Activated CD4-positive, alpha-beta T cell treated with anti-CD3 and anti-CD28 coated beads, Interleukin-2, amount 50 U/mL, for 1 hour (primary cell): ENCODE measurements at places on chromosomes 13 and 19.

DNA sequence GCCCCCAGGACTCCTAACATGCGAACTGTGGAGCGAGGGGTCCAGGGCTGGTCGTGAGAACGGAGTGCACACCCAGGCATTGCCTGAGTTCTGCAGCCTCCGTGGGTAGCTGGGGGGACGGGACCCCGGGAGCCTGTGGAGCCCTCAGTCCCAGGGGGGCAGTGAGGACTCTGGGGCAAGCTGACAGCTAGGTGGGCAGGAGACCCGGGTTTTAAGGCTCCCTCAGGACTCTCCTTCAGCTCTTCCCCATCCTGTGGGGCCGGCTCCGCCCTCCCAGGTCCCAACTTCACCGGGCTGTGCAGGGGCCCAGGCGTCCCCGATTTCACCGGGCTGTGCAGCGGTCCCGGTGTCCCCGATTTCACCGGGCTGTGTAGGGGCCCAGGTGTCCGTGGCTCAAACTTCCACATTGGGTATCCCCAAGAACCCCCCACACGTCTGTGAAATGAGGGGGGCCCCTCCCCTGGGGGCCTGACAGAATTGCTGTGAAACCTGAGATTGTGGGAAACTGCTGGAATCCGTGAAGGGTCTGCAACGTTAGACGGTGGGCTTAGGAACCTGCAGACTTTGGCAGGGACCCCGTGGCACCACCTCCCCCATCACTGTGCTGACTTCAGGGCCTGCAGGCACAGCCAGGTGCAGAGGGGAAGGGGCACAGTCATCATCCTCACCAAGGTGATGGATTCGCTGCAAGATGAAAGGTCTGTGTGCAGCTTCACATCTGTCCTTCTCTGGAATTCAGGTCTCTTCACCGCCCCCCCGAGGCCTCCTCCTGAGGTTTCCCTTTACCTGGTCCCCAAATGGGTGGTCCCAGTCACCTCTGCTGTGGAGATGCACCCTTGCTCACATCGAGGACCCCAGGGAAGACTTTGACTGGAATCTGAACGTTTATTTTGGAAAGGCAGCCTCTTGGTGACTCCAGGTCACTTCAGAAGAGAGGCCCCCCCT is 73.2 kb upstream of the MCF2L start:
- DNase-seq = no peak

- no peak for DNase-seq
Observed at GRCh38 chr13:49586717-49587116, 1.4 kb upstream of the RCBTB1 start.

DNA sequence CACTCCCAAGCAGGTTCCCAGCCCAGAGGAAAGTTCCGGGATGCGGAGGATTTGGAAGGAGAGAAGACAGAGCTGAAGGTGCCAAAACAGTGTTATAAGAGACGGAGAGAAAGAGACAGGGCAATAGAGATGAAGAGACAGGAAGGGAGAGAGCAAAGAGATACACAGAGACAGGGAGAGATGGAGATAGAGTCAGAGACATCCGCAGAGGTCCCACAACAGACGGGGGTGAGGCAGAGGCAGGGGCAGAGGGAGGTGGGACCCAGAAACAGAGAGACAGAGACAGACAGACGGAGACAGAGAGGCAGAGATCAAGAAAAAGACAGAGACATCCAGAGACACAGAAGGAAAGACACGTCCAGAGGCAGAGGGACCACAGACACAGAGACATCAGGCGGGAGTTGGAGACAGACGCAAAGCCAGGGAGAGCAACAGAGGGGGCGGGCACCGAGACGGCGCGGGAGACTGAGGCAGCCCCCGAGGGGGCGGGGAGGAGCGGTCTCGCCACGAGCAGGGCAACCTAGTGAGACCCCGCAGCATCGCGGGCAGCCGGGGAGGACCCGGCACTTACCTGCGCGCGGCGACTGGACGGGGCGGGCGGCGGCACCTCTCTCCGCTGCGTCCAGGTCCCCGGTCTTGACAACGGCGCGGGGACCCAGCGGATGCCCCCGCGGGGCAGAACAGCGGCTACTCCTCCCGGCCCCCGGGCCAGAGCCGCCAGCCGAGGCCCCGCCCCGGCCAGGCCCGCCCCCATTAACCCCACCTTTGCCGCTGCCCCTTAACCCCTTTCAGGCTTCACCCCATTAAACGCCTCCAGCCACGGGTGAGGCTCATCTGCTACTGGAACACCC is at the start of gene GPR4:
TSS of gene GPR4 (minus strand) at position 689 of the 851 bp plus-strand sequence. CDS start 10,346 bp downstream, outside the sequence.
- DNase-seq = no peak

GRCh38 chr19:40005691-40006272 is 8.9 kb downstream of the ZNF546 start:
- DNase-seq = no peak

GRCh38 chr13:25844559-25845434 is 207.0 kb downstream of the SHISA2 start:
- DNase-seq = no peak

- DNase-seq = no peak
Observed at GRCh38 chr19:54707962-54708361, 16.3 kb upstream of the KIR3DL3 start.

GRCh38 chr19:41324921-41325639 is 15.1 kb downstream of the CCDC97 start:
- DNase-seq = no peak

- DNase-seq = no peak
Observed at GRCh38 chr19:5434970-5435641, 20.1 kb upstream of the ZNRF4 start.

GRCh38 chr19:2231621-2232221 is 4.4 kb downstream of the PLEKHJ1 start:
- no peak for DNase-seq

DNA sequence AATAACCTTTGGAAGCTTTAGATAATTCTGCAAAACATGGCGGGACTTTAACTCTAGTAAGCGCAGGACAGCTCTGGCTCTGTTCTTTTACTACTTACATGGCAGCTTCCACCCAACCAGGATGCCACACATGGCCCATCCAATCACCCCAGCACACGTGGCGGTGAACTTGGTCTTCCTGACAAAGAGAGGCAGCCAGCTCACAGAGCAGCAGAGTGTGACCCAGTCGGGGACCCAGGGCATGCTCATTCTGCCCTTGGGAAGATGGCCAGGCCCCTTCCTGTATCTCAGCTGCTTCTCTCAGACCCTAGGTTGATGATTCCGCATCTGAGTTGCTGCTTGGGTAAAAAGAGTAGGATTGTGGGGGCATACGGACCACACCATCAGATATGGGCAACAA is 172.1 kb downstream of the USP12 start:
- no peak for DNase-seq

DNA sequence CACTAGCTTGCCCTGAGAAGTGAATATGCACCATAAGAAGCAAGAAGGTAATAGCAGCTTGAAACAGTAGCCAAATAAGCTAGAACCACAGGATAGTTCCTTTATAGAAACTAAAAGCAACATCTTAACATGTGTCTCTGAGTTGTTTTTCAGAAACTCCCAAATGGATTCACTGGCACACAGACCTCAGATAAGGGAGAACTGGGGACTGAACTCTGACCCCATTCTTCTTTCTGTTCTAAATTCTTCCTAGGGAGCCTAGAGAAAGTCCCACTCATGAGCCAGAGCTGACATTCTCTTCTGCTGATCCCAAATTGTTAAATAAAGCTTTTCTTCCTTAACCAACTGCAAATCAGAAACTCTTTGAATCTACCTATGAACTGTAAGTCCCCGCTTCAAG is 146.1 kb downstream of the PCDH9 start:
- DNase-seq = no peak

GRCh38 chr19:13984875-13985741 is 21.0 kb downstream of the RFX1 start:
- peak; percentile 39 for DNase-seq

DNA sequence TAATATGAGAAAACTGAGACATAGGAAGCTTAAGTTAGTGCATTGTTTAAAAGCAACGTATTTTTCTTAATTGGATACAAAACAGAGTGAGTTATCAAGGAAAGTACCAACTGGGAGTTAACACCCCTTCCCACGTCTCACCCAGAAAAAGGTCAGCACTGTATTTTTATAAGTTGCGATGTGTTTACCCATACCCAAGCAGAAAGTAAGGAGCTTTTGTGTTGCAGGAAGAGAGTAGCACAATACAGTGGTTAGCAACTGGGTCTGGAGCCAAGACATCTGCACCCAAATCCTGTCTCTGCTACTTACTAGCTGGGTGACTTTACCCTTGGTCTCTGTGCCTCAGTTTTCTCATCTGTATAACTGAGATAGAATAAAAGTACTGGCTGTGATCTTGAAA is 34.3 kb downstream of the FAM216B start:
- no peak for DNase-seq

DNA sequence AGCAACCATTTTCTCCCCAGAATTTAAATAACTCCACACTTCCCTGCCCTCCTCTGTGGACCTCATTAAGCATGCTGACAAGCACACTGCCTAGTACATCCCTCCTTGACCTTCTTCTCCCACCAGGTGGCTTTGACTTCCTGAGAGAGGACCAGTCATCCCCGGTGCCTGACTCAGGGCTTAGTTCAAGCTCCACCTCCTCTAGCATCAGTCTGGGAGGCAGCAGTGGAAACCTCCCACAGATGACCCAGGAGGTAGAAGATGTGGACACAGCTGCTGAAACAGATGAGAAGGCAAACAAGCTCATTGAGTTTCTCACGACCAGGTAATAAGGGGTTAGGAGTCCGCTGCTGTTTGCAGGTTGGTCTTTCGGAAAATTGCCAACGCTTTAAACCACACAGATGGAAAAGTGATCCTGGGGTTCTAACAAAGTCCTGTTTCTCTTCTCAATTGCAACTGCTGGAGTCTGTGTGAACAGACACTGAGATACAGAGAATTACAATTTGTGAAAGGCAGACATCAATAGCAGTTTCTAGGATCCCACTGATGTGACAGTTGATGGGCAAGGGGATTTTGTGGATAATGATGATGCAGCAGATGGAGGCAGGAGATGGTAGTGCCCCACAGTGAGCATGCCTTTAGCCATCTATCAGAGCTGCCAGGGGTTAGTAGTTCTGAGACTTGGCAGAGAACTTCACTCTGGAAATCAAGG is 86.7 kb downstream of the ZAR1L start:
- no peak for DNase-seq

DNA sequence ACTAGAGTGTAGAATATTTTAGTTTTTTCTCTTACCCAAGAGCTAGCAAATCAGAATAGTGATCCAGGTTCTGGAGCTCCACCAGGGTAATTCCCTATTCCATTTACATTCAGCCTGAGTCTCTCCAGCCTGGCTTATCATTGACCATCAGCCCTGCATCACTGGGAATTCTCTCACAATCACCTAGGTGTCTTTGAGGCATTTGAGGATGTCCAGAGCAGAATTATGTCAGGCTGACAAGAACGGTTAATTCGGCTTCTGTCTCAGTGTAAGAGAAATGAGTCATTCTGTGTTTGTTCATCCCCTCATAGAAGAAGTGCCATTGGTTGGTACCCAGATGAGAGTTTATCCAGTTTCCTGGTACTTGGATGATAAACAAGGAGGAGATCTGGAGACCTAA is 180.5 kb downstream of the ZNF737 start:
- DNase-seq = no peak

- peak; percentile 64 for DNase-seq
Observed at GRCh38 chr19:41449079-41449864, 6.3 kb downstream of the ERICH4 start.

GRCh38 chr13:27851096-27851850 is 59.0 kb downstream of the GSX1 start:
- no peak for DNase-seq

DNA sequence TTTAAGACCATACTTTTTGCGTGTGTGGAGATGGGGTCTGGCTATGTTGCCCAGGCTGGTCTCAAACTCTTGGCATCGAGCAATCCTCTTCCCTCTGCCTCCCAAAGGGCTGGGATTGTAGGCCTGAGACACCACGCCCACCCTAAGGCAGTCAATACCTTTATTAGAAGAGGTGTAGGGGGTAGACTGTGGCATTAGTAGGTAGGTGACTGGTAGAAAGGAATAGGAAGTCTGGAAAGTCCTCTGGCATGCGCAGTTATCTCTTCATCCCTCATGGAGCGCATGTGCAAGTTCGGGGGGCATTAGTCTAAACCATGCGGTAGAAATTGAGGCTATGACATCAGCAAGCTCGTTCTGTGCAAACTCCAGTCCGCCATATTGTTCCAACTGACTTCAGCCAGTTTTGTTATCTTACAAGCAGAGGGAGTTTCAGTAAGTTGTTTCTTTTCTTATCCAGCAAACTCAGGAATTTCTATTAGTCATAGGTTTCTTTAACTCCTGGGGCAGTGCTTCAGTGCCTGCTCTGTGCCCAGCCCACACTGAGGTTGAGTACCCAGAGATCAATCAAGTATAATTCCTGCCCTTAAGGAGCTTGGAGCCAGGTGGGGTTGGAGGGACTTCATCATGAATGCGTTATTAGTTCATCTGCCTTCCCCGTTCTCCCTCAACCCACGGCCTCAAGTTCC is 7.3 kb upstream of the RANBP3 start:
- DNase-seq = no peak

- DNase-seq = no peak
Observed at GRCh38 chr19:18232540-18233223, 6.4 kb upstream of the PDE4C start.

DNA sequence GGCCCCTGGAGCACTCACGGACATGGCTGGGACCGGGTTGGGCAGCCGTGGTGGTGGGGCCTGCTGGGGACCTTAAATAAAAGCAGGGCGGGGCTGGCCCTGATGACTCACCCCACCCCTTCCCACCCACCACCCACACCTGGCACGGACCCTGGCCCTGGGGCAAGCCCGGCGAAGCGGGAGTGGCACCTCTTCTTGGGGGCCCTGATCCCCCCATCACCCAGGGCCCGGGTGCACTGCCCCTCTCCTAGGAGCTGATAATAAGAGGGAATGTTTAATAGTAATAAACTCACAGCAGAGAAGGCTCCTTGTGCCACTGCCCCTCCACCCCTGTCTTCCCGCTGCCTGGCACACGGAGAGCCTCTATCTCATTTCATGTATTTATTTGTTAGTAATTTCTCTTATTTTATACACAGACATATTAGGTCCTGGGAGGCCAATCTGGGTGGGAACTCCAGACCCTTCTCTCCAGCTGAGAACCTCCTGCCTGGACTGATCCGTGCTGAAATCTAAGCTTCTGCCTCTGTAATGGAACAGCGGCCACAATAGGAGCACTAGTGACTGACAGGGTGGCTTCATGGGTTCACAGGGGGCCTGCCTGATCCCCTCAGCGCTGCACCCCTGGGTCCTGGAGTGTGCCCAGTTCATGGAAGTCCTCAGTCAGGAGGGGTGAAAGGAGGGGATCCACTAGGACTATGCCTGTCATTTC is at the start of gene LGALS7:
TSS of gene LGALS7 (minus strand) at position 49 of the 709 bp plus-strand sequence. CDS start at position 24, 25 bp downstream.
- DNase-seq = no peak

DNA sequence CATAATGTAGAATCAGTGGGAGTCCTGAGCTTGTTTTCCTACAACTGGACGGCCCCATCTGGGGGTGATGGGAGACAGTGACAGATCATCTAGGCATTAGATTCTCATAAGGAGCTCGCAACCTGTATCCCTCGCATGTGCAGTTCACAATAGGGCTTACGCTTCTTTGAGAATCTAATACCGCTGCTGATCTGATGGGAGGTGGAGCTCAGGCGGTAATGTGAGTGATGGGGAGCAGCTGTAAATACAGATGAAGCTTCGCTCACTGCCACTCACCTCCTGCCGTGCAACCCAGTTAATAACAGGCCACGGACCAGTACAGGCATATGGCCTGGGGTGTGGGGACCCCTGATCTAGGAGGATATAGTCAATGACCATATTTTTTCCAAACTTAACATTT is 38.8 kb downstream of the RCBTB1 start:
- DNase-seq = no peak

- no peak for DNase-seq
Observed at GRCh38 chr13:106610486-106610885, 42.5 kb upstream of the ARGLU1 start.
